CD4-positive, alpha-beta T cell treated with Interleukin-17A for 4 hours (primary cell): ENCODE measurements at places on chromosomes 4 and X.

GRCh38 chrX:28876901-28877300 lies 289.7 kb downstream of the IL1RAPL1 start:
- no peak for DNase-seq

DNA sequence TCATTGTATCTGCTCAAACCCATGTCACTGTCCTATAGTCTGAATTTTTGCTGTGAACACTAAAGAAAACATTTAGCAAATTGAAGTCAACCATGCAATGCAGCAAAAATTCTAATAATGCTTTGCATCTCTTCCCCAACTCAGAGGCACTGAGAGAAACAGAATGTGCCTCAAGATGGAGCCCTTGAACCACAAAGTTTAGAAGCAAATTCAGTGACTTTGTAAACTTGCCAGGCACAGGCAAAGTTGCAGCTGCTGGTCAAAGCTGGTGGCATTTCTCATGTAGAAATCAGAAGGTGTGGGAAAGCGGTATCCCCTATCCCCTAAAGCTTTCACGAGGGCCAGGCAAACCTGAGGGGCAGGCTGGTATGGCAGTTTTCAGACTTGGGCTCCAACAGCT lies 121.7 kb upstream of the DIPK2B start:
- no peak for DNase-seq

DNA sequence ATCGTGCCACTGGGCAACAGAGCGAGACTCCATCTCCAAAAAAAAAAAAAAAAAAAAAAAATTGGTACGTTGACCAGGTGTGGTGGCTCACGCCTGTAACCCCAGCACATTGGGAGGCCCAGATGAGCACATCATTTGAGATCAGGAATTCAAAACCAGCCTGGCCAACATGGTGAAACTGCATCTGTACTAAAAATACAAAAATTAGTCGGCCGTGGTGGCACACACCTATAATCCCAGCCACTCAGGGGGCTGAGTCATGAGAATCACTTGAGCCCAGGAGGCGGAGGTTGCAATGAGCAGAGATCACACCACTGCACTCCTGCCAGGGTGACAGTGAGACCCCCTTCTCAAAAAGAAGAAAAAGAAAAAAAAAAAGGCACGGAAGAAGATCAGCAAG lies 24.5 kb downstream of the RBMX start:
- no peak for DNase-seq

GRCh38 chrX:132612821-132613564 lies 124.2 kb upstream of the MBNL3 start:
- DNase-seq: peak; percentile 50

GRCh38 chrX:155755706-155756337 lies 125.3 kb upstream of the VAMP7 start:
- no peak for DNase-seq

GRCh38 chr4:176259330-176260090 lies 9.5 kb downstream of the ASB5 start:
- no peak for DNase-seq

- no peak for DNase-seq
Observed at GRCh38 chr4:168881781-168882420, 128.2 kb downstream of the CBR4 start.
